Activated naive CD8-positive, alpha-beta T cell treated with anti-CD3 and anti-CD28 coated beads, Interleukin-2, amount 50 U/mL, for 24 hours (primary cell): ENCODE measurements at places on chromosomes 2 and 18.

GRCh38 chr2:219142329-219142728 is 18.3 kb downstream of the NHEJ1 start:
- no peak for DNase-seq

DNA sequence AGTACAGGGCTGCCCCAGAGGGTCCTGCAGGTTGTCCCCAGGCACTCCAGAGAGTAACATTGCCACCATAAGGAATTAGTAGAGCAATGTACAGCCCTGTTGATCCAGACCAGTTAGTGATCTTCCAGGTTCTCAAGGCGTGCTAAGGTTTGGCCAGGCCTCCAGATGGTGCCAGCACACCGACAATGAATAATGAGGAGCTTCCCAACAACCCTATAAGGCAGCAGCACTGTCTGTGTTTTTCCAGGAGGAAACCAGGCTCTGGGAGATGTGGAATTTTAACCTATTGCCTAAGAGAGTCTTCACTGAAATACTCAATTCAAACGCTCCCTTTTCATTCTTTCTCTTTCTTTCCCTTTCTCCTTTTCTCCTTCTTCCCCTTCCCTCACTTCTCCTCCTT is 122.1 kb downstream of the MGAT5 start:
- DNase-seq = no peak

DNA sequence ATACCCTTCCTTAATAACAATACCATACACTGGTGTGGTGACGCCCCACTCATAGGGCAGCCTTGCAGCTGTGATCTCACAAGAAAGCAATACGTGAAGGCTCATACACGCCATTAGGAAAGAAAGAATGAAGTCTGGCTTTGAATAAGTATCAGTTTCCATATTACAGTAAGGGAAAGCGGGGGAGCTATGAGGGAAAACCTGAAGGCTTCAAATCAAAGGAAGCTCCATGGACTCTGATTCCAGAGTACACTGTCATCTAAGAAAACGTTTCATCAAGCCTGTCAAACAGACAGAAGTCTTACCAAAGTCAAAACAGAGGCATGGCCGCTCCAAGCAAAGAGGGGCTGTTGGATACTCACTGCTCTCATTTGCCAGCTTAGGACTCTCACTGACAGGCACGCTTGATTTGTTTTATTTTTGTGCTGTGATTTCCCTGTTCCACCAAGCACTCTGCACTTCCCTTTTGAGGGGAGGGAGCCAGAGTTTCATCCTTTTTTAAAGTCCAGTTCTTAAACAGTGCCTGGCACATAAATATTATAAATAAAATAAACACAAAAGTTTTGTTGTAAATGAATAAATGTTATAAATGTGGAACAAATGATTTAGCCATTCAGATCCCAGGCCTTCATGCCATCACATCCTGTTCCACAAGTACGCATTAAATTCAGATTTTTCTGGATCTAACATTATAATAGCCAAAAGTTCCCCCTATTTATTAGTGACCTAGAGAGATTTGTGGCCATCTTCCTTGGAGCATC is 221.2 kb downstream of the PIEZO2 start:
- no peak for DNase-seq

GRCh38 chr2:57570961-57571360 is 475.6 kb upstream of the VRK2 start:
- DNase-seq = no peak

GRCh38 chr2:135963841-135964240 is 21.6 kb downstream of the DARS1 start:
- no peak for DNase-seq

GRCh38 chr18:59388817-59389216 is 29.8 kb upstream of the LMAN1 start:
- DNase-seq = no peak

- peak; percentile 54 for DNase-seq
Measured at GRCh38 chr2:127695491-127696472, 5.5 kb upstream of the SFT2D3 start.

DNA sequence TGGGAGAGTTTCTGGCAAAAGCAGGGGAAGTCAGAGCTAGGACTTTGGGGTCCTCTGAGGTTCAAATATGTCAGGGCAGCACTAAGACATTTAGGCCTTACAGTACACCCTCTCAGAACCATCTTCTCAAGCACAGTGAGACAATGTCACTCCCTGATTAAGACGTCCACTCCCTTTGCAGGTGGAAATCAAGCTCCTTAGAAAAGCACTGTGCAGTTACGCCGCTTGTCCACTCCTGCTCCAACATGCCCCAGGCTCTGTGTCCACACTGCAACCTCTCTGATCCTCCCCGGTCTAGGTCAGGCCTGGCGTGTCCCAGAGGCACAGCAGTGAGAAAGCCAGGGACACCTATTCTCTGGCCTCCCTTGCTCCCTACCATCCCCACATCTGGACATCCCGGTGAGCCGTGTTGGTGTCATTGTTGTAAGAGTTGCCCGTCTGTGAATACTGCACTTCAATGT is 528.6 kb upstream of the ID2 start:
- no peak for DNase-seq

GRCh38 chr2:165268754-165269153 is 29.5 kb downstream of the SCN2A start:
- peak; percentile 13 for DNase-seq

DNA sequence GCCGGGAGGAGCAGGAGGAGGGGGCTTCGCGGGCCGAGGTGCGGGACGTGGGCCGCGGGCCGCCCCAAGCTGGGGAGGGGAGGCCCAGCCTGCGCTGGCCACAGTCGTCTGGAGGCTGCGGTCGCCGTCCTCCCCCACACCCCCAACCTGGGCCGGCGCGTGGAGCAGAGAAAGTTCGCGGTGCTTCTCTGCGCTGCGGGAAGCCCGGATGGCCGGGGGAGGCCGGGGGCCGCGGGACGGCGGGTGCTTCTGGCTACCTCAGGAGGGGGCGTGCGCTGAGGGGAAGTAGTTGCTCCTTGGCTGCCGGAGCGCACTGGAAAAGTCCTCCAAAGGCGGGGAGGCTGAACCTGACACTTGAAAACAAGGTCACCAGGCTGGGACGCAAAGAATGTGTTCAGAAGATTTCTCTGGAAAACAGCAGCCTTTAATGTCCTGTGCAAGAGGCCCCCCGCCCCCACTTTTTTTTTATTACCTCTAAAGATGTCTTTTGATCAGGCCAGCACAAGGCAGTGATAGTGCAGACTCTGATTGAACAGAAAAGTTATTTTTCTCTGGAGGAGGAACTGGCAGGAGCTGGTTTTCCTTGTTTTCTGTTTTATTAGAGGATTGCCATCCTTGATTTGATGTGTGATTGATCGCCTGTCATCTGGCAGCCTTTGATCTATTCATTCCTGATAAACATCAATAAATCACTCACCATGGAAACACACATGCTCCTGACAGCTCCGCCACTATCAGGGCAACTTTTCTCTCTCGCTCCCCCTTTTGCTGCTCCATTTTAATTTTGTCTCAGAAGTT is 1.6 kb downstream of the TSHZ1 start:
- DNase-seq = peak; percentile 45

DNA sequence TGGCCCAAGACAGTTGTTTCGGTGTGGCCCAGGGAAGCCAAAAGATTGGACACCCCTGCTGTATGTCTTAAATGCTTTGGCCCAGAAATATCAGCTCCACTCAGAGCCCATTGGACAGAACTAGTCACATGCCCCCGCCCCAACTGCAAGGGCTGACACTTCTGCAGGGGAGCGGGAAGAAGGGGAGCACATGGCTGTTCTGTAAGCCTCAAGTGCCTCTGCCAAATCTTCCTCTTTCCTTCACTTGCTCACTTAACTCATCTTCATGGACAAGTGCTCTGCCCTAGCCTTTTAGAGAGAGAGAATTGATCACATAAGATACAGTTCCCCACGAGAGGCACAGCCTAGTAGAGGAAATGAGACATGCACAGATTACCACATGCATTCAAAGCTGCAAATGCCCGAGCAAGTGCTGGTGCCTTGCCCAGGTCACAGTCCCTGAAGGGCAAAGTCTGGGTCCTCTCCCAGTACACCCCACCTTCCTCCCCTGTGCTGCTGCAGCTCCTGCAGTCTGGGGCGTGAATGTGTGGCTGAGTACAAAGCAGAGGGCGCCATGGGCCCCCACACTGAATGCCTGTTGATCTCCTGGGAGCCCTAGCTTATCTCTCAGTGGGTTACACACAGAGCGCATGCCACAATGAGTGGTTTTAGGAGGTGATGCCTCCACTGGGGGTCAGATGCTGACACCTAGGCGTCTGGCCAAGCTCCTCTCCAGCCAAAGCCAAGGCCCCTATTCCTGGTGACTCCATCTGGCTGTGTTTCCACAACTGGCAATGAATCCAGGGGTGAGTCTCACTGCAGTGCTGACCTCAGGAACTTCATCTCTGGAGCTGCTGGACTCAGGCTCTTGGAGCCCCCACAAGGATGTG is 135.3 kb downstream of the CTIF start:
- no peak for DNase-seq

DNA sequence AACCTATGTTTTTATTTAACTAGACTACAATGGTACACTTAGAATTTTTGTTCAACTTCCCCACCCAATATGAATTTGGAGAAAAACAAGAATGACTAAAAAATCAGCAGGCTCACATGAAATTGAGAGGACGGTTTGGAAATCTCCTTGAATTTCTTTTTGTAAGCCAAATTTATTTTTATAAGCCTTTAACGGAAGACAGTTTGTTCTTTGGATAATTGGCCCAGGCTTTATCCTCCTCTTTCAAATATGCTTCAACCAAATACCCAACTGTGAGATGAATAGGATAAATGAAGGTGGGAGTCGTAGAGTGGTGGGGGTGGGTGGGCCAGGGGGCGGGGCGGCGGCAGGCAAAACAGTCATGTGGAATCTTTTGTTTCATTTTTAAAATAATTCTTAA is 60.6 kb downstream of the FMNL2 start:
- DNase-seq = no peak

- DNase-seq = no peak
Measured at GRCh38 chr2:667332-667999, 9.7 kb downstream of the TMEM18 start.

DNA sequence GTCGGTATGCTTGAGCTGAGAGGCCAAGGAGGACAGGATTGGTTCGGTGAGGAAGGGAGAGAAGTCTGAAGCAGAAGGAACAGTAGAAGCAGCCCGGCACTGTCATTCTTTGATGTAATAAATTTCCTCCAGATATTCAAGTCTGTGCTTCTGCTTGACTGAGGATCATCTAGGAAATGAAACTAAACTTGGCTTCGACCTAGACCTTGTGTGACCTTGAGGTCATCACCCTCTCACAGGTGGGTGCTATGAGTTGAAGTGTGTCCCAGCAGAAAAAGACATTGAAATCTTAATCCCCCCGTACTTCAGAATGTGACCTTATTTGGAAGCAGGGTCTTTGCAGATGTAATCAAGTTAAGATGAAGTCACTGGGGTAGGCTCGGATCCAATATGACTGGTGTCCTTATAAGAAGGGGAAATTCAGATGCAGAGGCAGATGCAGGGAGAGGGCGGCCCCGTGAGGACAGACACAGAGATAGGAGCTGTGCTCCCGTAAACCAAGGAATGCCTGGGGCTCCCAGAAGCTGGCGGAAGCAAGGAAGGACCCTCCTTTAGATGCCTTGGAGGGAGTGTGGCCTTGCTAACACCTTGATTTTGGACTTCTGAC is 49.0 kb downstream of the PRKCE start:
- DNase-seq = no peak
